Hepatic stellate cell (primary cell): ENCODE measurements at places on chromosomes 16 and 17.
A peak's percentile ranks its signal among the peaks of the same experiment; 100 is the strongest.

DNA sequence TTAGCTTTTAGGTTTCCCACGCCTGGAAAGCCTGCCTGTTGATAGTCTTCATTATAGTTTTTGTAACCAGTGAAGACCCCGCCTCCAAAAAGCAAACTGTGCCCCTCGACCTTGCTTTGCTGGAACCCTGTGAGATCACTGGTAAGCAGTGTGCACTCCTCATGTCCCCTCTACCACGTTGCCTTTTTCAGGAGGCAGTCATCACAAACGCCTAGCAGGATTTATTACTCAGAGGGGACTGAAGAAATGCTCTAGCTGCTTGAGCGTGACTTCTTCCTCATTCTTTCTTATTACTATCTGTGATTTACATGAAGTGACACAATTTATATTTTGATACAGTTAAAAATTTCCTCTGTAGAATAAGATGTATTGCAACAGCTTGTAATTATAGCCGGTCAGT is 6.5 kb upstream of the KRTAP3-1 start:
- DNase-seq = no peak

- DNase-seq = no peak
Observed at GRCh38 chr17:36697903-36698530, 96.6 kb downstream of the MRM1 start.

DNA sequence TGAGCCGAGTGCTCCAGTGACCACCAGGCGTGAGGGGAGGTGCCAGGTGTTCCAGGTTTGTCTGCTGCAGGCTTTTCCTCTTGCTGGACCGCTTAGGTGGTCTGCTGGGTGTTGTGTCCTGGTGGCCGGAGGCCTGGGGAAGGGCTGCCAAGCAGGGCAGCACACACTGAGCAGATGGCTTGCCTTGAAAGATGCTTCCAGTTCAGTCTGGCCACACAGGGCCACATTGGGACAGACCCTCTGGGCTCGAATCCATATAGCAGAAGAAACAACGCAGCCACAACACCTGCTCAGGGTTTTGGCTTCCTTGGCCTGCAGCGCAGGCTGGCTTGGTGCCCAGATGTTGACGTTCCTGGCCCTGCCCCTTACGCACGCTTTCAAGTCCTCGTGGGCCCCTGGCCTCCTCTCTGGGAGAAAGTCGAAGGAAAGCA is 24.8 kb downstream of the GINS2 start:
- DNase-seq = no peak

- no peak for DNase-seq
Observed at GRCh38 chr17:66957951-66958579, 6.4 kb upstream of the CACNG4 start.

DNA sequence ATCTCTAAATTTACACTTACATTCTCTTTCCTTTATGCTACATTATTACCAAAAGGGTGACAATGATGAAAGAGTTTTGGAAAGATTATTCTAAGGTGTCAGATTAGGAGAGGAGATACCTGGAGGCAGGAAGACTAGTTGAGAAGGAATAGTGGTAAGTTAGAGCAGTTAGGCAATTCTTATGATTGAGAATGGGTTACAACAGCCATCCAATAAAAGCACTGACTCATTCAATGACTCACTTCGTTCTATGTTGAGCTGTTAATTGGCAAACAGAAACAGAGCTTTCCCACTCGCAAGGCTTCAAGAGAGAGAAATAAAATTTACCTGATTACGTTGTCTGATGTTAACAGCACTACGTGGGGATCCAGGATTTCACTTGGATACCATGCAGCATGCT is 5.8 kb downstream of the NUP88 start:
- DNase-seq = no peak

GRCh38 chr16:50384500-50385135 is 15.8 kb upstream of the BRD7 start:
- no peak for DNase-seq

DNA sequence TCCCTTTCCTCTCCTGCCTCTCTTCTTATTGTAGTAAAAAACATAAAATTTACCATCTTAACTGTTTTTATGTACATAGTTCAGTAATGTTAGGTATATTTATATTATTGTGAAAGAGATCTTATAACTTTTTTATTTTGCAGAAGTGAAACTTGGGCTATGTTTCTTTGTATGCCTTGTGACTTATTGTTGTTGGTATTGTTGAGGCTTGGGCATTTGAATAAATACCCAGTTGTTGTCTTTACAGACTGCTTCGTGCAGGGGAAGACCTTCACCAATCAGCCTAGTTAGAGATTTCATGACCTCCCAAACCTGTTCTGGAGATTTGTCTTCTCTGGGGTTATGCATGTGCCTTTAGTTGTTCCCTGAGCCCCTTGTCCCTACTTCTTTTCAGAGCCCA is 31.9 kb downstream of the REXO5 start:
- no peak for DNase-seq

DNA sequence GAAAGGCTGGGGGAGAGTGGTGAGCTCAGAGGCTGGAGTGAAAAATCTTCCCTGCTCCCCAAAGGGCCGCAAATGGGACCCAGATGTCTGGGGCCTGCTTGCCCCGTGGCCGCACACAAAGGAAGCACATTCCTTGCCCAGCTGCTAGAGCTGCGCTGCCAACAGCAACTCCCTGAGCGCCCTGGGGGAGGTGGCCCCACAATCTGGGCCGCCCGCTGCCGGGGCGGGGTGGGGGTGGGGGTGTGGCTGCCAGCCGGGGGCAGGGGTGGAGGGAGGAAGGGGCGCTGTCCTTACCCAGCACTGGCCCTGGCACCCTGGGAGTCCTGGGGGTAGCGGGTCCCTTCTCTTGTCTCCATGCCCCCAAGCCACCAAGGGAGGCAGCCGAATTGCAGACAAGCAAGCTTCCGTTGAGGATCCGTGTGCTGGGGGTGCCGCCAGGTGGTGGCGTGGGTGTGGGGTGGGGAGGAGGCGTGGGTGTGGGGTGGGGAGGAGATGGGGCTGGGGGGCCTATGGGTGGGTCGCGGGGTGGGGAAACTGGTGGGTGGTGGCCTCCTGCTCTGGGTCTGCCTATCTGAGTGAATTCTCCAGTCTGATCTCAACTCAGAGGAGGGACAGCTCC is 48.4 kb upstream of the PABPN1L start:
- no peak for DNase-seq

DNA sequence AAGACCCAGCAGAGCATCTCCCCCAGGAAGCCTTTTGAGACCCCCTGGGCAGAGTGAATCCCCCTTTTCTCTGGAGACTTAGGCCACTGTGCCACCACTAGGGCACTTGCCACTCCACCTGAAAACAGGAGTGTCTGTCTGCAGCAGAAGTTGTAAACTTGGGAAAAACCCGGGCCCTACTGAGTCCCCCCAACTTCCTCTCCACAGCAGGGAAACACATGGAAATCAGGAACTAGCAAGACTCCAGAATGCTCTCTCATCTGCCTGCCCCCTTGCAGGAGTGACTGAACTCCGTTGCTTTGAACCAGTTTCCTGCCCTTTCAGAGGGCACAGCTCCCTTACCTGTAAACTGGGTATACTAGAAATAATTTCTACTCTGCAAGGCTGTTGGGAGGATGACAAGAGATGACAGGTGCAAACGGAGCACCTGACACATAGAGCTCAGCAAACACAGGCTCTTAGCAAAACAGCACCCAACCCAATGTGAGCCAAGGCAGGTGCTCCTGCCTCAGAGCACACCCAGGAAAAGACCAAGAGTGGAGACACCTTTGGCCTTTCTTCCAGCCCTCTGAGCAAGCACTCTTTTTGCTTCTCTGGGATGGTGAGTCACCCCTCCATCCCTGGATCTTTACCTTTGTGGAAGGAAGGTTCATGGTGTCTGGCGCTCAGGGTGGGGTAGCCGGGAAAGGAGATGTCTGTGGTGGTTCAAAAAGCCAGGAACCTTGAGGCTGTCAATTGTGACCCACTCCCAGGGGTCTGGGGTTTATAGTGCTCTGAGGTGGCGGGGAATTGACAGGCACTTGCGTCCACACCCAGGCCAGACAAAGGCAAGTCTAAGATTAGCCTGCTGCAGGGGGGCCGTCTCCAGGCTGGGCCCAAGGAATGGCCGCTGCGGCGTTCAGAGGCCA is at the start of gene HCRT:
TSS of gene HCRT (minus strand) at position 740 of the 908 bp plus-strand sequence. CDS start at position 653, 87 bp downstream.
- no peak for DNase-seq

GRCh38 chr16:75322740-75323139 is 71.3 kb upstream of the BCAR1 start:
- DNase-seq = no peak

- DNase-seq = peak; percentile 72
Observed at GRCh38 chr17:68200689-68201417, 47.0 kb upstream of the AMZ2 start.

- no peak for DNase-seq
Observed at GRCh38 chr17:28889996-28890395, 7.5 kb downstream of the FLOT2 start.

GRCh38 chr16:10561425-10561824 is 19.0 kb downstream of the EMP2 start:
- DNase-seq = no peak

GRCh38 chr17:37608351-37609169 is 658 bp downstream of the SYNRG start:
- DNase-seq = peak; percentile 26

DNA sequence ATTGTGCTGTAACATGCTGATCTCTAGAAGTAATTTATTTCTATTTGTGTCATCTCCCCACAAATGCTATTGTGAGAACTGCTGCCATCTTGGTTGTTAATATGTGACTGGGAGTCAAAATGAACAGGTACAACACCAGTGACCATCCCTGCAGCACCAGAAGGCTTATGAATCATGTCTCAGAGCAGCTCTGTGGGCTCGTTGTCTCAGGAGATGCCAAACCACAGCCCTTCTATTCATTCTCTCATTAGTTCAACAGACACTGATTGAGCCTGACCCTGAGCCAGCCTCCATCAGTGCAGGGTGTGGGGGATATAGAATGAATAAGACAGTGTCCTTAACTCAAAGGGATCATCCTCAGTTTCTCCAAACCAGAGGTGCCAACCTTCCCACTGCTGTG is 92.5 kb downstream of the UTP18 start:
- no peak for DNase-seq

DNA sequence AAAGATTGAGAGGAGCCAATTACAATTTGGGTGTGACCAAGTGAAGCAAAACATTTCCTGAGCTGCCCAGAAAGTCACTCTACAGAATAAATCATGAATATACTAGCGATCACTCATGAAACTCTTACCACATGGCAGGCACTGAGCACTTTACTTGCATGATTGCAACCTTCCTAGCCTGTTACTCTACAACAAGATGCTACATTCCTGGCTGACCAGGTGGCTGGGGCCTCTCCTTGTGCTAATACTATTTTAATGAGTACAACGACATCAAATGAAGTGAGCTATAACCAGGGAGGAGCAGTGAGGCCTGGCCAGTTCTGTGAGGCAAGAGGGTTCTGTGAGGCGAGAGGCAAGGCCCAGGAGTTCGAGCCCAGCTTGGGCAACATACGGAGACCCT is 75.2 kb downstream of the CPPED1 start:
- DNase-seq = no peak

DNA sequence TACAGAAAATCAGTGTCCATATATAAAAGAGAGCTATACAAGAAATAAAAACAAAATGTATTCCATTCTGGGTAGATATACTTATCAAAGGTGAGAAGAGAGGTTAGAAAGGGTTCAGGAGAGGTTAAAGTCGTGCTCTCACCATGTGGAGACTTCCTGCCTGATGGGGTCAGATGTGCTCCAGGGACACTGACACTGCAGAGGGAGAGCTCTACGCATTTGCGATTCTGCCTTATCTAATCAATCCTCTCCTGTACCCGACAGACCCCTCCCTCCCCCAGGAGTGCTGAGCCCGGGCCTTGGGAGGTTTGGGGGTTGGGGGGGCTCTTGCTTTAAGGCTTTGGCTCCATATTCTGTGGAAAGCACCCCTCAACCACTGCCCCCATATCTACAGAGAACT is 16.6 kb upstream of the SLC5A11 start:
- no peak for DNase-seq

GRCh38 chr17:7927596-7927995 is 2.1 kb downstream of the KCNAB3 start:
- DNase-seq = no peak

GRCh38 chr16:2839650-2840450 is 9.7 kb downstream of the ZG16B start:
- no peak for DNase-seq

GRCh38 chr16:85245307-85246172 is 133.3 kb upstream of the CIBAR2 start:
- peak; percentile 79 for DNase-seq

- DNase-seq = peak; percentile 68
Observed at GRCh38 chr17:80970044-80970761, 21.4 kb upstream of the CHMP6 start.

- DNase-seq = no peak
Observed at GRCh38 chr17:48597778-48598631, 4.4 kb upstream of the HOXB5 start.

DNA sequence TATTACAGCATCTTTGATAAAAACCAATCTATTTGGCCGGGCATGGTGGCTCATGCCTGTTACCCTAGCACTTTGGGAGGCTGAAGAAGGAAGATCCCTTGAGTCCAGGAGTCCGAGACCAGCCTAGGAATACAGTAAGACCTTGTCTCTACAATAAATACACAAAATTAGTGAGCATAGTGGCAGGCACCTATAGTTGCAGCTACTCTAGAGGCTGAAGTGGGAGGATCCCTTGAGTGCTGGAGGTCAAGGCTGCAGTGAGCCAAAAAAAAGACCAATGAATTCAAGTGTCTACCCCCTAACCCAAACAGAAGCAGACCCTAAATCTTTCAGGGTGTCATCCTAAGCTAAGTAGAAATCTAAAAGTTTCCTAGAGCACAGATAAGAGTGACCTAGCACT is 7.3 kb upstream of the MEIOC start:
- no peak for DNase-seq

- DNase-seq = no peak
Observed at GRCh38 chr16:79171931-79172705, 428.4 kb downstream of the MAF start.

DNA sequence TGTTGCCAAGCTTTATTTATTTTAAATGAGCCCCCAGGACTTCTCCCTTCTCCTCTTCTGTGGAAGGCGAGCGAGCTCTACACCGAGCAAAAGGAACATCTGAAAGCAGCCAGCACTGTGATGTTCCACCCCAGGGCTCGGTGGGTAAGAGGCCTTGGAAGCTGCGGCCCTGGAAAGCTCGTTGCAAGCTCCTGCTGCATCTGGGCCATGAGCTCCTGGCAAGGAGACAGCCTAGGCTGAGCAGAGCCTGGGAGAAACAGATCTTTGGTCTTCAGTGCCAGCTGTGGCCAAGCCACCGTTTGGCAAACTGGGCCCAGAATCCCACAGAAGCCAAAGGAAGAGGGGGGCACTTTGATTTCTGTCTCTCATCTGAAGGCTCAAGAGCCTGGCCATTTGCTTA is 114.1 kb downstream of the ENGASE start:
- DNase-seq = no peak

- no peak for DNase-seq
Observed at GRCh38 chr16:86736502-86736901, 158.2 kb downstream of the FOXL1 start.
